ENCODE measurements at places on chromosomes 1 and 21.

GRCh38 chr1:1246577-1247340 lies at the start of gene C1QTNF12:
Gene C1QTNF12, minus strand, starts transcription at chr1:1246722. Its CDS starts 32 bp downstream, at chr1:1246690.
- DNase-seq = no peak

DNA sequence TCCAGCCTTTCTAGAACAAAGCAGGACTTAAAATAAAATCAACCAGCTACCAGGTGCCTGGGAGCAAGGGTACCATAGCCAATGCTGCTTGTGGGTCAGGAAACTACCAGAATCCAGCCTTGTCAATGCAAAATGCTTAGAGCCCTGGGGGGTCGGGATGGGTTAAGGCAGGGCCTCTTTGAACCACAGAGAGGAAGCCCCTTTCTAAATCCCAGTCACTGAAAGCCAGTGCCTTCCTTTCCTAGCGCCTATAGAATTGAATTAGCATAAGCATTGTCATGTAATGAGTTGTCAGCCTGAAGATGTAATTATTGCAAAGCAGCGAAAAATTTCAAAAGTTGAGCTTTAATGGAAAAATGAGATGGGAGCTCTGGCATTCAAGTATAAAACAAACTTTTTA lies 176.6 kb upstream of the DAB1 start:
- DNase-seq = no peak

- no peak for DNase-seq
Measured at GRCh38 chr1:30423570-30423969, 299.8 kb downstream of the MATN1 start.

DNA sequence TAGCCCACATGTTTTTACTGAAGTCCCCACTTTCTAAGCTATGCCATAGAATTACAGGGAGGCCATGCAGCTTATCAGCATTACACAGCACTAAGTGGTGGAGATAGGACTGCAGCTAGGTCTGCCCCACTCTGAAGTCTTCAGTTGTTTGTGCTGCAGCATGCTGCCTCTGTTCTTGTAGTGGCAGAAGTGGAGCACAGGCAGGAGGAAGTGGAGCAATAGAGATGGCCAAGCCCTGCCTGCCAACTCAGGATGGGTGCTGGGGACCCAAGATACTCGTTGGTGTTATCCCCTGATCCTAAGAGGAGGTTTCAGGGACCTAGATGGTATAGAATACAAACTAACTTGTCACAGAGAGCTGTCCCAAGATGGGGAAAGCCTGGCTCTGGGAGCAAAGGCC lies 12.9 kb downstream of the MRPL37 start:
- DNase-seq = no peak

- DNase-seq = no peak
Measured at GRCh38 chr1:203765029-203765837, at the start of gene LAX1. Gene LAX1, plus strand, starts transcription at chr1:203765183. Its CDS starts 383 bp downstream, at chr1:203765566.

DNA sequence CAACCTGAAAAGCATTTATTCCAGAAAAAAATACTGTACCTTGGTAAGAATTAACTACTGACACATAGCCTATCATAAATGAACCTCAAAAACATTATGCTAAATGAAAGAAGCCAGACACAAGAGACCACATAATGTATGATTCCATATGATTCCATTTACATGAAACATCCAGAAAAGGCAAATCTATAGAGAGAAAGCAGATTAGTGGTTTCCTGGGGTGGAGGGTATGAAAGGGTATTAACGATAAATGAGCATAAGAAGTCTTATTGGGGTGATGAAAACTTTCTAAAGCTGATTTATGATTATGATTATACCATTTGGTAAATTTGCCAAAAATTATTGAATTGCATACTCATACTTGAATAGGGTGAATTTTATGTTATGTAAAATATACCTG lies 10.3 kb upstream of the COL6A2 start:
- no peak for DNase-seq

- DNase-seq = no peak
Measured at GRCh38 chr1:153592748-153593147, 20.2 kb downstream of the S100A16 start.

DNA sequence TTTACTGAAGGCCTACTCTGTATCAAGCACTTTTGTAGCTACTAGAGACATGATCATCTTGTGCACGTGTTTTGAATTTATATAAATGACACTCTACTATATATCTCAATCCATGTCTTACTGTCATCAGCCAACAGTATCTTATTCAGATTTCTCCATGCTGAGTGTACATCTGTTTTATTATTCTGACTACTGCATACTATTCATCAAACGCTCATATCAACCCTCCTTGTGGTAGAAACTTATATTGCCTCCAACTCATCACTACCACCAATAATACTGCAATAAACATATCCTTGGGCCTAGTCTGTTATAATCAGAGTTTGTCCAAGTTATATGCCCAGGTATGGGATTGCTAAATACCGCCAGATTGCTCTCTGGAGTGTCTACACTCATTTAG lies 81.6 kb upstream of the IRF2BP2 start:
- no peak for DNase-seq

DNA sequence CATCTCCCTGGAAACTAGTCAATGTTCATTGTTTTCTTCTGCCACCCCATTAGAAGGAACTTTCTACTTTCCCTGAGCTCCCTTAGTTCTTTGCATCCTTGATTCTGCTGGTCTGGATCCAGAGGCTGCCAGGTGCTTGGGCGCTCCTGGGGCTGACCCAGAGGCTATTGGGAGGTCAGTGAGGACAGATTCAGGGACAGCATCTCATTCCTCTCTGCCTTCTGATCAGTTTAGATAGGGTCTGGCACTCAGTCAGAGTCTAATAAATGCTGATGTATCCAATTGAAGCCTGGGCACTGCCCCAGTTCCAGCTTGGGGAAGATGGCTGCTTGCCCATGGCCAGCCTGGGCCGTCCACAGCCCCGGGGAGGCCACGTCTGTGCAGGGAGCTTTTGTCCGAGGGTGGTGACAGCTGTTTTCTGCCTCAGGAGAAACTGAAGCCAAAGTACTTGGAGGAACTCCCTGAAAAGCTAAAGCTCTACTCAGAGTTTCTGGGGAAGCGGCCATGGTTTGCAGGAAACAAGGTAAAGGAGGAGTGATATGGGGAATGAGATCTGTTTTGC lies 2.3 kb downstream of the GSTM1 start:
- no peak for DNase-seq
